Activated CD4-positive, alpha-beta memory T cell treated with anti-CD3 and anti-CD28 coated beads for 36 hours (primary cell): ENCODE measurements at places on chromosomes 16 and 17.
A peak's percentile ranks its signal among the peaks of the same experiment; 100 is the strongest.

- no peak for DNase-seq
These were observed 28.2 kb downstream of the TAC4 start for GRCh38 chr17:49819651-49820050.

- DNase-seq, result no peak
These were observed 27.5 kb downstream of the OMG start for GRCh38 chr17:31269578-31269983.

DNA sequence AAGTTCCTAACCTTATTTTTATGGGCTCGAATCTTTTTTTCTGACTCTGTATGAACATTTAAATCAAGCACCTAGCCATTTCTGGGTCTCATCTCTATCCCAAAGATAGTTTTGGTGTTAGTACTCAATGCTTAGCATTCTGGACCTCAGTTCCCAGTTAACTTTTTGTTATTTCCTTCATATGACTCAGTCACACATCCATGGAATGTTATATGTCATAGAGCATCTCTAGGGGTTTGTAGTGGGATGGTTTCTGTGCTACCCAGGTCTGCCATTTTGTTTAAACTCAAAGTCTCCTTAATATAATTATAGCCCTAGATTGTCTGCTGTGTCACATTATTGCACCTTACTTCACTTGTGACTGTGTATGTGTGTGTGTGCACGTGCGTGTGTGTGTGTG is 90.1 kb downstream of the EFCAB13 start:
- no peak for DNase-seq

- no peak for DNase-seq
These were observed 12.7 kb downstream of the SPNS2 start for GRCh38 chr17:4511199-4511932.

DNA sequence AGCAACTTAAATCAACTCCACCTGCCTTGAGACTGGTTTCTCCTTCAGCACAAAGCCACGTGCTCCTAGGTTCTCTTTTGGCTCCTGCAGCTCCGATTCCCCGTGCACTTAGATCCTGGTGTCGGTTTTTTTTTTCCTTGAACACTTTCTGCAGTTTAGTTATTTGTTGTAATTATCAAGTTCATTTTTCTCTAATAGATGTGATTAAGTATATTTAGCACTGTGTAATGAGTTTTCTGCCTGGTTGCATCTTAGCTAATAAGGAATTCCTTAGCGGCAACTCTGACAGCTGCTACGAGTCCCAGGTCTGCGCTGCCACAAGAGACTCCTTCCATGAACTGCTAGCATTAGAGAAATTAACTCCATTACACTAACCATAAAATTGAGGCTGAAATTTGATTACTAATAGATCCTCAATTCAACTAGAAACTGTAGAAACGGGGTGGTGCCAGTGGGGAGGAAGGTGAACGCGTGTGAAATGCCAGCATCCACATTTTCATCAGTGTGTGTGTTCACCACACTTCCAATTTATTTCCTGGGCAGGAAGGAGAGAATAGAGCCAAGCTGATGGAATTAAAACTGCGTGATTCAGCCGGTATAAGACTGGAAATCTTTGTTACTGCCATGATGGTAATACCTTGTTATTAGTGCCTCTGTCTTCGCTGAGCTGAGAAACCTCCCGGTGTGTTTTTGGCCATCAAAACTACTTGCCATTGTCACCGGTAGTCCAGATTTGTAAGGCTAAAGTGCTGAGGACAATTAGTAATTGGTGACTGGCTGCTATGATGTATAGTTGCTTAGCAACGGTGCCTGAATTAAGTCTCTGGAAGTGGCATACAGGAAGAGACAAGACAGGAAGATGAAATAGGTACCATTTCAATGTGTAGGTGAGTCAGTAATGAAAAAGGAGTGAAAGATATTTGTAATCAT is 232.4 kb downstream of the IRX3 start:
- DNase-seq, result no peak

DNA sequence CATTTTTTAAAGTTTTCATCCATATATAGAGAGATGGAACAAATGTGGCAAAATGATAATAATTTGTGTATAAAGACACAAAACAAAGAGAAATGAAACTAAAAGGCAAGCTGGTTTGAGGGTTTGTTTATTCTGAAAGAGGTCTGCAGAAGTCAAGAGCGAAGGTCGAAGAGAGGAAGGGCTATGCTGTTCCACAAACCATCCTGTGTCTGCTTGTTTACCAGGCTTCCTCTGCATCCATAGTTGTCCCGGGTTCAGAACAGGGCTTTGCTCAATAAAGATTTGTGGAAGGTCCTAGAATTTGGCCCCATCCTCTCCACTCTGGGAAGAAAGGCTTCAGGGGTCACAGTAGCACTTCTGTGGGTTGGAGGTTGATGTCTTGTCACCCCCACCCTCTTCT is 2.4 kb upstream of the MARVELD3 start:
- no peak for DNase-seq

GRCh38 chr17:44928136-44928535 is 12.8 kb upstream of the GFAP start:
- no peak for DNase-seq

- no peak for DNase-seq
These were observed 23.6 kb upstream of the ENPP7 start for GRCh38 chr17:79706931-79707850.

GRCh38 chr17:19769946-19770652 is 22.0 kb upstream of the ALDH3A1 start:
- DNase-seq, result no peak

DNA sequence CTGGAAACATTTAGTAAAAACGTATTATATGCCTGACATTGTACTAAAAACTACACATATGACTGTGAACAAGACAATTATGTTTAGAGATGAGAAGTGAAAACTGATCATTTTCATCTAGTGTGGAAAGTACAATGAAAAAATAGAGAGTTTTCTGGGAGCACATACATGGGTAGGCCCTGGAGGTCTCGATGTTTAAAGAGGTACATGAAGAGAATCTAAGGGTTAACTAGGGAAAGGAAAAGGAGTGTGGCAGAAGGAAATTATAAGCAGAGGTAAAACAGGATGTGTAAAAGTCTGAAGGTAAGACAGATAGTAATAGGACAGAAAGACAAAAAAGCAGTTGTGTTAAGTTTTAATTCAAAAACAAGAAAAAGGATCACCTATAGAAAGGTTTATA is 113.7 kb downstream of the USP32 start:
- no peak for DNase-seq

DNA sequence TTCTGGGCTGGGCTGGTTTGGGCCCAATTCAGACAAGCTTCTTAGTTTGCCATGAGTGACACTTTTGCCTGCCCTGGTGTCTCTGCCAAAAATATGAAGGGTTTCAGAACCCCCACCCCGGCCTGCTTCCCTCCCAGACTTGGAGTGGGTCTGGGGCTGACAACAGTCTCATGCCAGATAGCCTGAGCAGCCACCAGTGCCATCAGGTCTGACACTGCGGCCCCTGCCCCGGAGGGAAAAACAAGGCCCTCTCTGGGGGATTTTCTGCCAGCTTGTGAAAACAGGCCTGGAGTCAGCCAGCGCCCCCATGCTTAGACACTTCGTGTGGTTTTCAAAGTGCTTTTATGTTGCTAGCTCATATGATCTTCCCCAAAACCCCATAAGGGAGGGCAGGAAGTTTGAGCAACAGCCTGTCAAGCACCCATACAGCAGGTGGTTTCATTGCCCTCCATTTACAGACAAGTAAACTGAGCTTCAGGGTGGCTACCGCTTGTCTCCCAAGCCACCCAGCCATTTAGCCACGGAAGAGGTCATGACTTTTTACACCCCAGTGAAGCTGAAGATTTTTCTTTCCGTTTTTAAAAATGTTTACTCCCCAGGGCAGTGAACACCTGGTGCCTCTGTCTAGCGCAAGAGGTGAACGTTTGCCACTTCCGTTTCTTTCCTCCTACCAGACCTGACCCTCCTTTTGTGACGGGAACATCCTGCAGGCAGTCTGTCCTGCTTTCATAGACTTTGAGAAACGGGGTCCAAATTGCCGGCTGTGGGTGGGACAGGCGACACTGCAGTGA is 300.6 kb downstream of the SEC14L1 start:
- DNase-seq, result peak; percentile 85

DNA sequence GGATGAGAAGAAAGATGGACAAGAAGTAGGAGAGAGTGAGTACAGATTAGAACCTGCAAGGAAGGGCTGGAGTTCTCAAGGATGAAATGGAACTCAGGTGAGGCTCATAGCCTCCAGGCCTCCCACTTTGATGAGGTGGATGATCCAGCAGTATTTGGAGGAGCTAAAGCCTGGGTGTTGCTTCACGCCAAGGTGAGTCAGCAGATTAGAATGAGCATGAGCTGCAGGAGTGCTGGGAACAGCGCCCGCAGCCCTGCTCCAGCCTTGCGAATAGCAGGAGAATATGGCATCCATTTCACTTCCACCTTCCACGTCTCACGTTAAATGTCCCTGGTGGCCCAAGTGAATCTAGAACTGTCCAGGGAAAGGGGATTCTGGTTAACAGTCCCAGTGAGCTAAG is 94.4 kb upstream of the CPHXL start:
- no peak for DNase-seq
